Left forelimb (tissue), 1 donor: ENCODE measurements at places on chromosomes 4 and X.
A peak's percentile ranks its signal among the peaks of the same experiment; 100 is the strongest.

DNA sequence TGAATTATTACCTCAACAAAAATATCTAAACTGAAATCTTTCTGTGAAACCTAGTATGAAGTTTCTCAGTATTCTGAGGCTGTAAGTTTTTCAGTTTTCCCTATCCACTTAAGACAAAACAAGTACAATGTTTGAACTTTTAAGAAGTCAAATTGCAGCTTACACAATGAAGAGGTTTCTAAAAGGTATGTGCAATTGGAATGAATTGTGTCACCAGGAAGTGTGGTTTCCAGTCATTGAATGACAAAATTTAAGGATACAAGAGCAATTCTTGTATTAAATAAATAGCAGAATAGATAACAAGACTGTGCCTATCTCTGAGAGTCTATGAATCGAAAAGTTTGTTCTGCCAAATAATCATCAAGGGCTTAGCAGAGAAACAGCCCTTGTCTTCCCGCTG, 207.3 kb downstream of the ANKRD50 start:
- no peak for DNase-seq

GRCh38 chrX:84189125-84189524, 1.1 kb upstream of the RPS6KA6 start:
- DNase-seq: no peak

DNA sequence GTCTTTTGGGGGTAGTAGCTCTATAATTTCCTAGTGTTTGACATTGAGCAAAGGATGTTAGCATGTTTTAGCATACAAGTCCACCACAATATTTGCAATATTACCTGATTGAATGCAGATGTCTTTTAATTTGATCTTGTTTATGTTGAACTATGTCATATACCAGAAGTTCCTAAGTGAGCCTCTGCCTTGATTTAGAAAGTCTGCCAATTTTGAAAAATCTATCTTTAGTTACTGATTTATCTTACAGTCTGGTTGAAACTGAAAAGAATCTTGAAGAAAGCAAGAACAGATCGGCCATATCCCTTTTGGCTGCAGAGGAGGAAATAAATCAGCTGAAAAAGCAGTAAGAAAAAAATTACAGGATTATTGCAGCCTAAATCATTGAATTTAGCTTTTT, 18.5 kb downstream of the SPATA18 start:
- DNase-seq: no peak

GRCh38 chr4:4645743-4646142, 103.9 kb upstream of the STX18 start:
- DNase-seq: no peak

GRCh38 chr4:57080781-57081650, 29.2 kb downstream of the IGFBP7 start:
- no peak for DNase-seq

DNA sequence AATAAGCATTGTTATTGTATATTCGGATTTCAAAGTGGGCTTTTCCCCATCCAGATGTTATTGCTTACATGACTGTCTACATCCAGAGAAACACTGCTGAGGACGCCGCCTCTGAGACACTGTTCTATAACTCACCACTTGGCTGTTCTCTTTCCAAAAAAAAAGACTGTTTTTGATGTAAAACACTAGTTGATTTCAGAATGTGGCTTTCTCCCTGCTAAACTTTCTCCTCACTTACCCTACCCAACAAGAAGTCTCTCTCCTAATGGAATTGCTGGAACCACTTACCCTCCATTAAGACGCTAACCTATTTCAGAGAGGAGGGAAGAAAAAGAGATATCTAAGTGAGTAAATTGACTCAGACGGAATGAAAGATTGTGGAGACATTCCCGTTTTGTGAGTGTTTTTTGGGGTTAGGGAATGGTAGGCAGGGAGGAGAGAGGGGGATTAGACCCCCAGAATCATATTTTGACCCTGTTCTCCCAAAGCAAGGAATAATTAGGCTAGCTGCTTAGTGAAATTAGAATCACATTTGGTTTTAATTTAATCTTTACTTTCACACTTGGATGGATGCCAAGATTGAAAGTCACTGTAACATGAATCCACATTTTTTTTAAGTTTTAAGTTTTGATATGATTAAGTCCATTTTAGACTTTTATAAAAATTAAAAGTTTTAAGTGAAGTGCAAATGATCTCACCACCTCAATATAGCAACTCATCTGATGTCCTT, 174.9 kb downstream of the CHIC2 start:
- DNase-seq: no peak

DNA sequence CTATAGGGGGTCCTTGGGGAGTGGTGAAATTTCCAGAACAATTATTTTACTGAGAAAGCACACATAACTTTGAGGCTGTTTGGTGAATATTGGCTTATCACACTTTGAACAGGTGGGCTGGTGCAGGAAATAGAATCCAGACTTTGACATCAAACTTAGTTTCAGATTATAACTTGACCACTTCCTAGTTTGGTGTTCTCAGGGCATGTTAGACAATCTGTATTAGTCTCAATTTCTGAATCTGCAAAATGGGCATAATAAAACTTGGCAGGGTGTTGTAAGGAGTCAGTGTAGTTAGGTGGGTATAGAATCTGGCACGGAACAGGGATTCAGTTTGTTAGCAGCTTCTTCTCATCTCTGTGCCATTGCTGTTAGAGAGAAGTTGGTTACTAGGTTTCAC, 43.3 kb upstream of the MBNL3 start:
- DNase-seq: no peak

DNA sequence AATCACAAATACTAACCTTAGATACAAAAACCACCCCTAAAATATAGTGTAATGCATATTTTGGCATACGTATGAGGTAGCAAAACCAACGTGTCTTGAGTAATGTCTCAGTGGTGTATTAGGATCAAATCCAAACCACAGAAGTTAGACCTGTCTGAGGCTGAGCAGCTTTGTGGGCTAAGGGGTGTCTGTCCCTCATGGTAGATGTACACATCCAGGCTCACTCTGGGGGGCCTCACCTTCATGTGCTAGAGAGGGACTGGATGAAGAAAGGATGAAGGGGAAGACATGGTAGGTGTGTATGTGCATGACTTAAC, 188.0 kb upstream of the TBC1D9 start:
- no peak for DNase-seq

DNA sequence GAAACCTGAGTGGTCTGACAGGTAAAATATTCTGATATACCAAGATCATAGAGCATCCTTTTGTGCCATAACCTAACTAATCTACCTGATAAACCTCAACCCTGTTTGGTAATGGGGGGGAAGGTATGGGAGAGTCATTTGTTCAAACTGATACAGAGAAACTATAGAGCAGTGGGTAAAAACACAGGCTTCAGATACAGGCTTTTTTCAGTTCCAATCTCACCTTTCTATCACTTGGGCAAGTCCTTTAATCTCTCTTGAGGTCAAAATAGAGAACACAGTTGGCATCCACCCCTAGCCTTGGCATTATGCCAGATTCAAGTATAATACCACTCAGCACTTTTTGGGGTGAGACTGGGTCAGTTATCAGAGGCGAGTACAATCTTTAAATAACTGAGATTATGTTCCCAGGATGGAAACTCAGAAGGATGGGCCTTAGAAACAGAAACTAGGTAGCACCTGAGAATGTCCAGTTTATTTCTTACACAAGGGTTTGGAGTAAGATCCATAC, 880 bp upstream of the ETDC start:
- no peak for DNase-seq

DNA sequence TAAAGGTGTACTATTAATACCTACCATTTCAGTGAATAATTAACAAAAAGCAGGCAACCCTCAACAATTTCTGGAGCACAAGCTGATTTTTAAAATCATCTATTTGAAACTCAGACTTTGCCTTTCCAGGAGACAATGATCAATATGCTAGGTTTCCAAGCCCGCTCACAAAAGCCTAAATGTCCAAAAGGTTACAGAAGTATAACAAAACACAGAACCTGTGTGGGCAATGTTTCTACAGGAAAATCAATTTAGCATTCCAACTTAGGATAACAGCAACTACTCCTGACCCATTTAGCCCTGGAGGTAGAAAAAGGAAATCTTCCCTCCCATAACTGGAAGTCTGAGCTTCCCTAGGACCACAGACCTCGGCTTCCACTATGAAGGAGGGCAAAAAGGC, 3.9 kb downstream of the TAB3 start:
- DNase-seq: no peak

- no peak for DNase-seq
These were observed 133.3 kb upstream of the MAGEB16 start for GRCh38 chrX:35664833-35665232.

DNA sequence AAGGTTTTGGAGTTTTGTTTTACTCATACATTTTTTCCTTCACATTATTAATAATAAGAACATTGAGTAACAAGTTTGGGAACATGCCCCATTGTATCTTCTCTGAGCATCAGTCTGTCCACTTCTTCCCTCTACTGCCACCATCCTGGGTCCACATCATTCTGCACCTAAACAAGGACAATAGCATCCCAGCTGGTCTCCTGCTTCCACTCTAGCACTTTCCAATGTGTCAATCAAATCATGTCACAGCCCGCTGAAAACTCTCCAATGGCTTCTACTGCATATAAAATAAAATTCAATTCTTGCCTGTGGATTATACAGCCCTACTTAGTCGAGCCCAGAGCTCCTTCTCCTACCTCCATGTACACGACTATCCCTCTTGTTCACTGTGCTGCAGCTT, 66.8 kb upstream of the RBPJ start:
- DNase-seq: no peak

DNA sequence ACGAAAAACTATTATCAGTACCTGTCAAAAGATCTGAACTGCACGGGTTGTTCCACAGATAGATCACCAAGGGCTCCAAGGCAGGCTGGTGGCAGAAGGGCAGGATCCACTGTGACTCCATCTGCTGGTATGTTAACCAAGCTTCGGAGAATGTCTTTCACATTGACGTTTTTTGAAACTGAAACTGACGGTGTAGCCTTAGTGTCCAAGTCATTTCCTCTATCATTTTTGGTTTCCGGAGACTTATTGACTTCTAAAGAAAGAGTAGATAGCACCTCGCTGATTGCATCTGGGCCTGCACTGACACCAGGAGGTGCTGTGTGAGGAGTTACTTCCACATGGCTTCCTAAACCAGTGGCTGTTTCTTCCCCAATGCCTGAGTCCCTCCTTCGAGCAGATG, 186.9 kb downstream of the LRBA start:
- no peak for DNase-seq

DNA sequence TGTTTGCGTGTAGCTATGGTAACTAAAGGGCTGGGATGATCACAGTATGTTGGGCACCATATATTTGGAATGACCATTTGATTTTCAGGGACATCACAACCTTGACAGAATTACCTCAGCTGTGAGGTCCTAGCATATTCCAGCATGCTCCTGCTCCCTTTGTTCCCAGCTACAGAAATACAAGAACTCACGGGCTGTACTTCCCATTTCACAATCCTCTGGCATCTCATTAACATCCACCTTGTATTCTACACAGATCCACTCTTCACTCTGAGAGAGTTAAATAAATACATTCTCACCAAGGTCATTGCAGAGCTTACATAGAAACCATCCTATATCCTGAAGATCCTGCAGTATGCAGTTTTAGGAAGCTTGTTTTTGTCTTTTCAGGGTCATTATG, 169.7 kb downstream of the FRMPD4 start:
- DNase-seq: no peak

DNA sequence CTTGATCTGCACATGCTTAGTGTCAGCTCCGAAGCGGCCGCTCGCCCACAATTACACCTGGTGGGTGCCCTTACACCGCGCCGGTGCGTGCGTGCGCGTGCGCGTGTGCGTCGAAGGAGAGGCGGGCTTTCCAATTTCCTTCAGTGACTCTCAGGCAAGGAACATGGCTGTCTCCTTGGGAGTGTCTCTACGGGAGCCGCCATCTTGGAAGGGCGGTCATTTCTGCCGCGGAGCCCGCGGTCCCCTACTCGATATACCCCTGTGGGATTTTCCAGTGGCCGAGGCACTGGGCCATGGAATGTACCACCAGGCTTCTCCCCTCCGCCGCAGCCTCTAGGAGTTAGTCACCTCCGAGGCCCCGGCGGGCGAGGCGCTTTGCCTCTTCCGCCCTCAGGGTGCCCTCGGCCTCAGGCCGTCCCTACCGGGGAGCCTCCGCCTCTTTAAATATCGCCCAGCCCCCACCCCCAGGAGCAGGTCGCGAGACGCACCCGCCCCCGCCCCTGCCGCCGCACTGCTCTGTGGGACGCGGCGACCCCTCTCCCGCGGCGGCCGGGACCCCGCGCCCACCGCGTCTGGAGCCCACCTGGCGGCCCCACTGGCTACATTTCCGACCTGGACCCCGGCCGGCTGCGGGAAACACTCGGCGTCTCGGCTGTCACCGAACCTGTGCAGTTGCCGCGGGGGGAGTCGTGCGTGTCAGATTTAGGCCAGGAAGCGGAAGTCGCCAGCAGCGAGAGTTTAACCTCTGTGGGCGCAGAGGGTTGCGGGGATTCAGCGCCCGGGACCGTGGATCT, at the start of gene ZNF41:
Gene ZNF41, minus strand, starts transcription at position 711 of the 794 bp plus-strand sequence. CDS start 15,741 bp downstream, outside the sequence.
- DNase-seq: peak; percentile 84

GRCh38 chr4:24765376-24765988, 29.9 kb upstream of the SOD3 start:
- no peak for DNase-seq

- DNase-seq: no peak
These were observed 14.2 kb downstream of the CHST7 start for GRCh38 chrX:46587753-46588171.

DNA sequence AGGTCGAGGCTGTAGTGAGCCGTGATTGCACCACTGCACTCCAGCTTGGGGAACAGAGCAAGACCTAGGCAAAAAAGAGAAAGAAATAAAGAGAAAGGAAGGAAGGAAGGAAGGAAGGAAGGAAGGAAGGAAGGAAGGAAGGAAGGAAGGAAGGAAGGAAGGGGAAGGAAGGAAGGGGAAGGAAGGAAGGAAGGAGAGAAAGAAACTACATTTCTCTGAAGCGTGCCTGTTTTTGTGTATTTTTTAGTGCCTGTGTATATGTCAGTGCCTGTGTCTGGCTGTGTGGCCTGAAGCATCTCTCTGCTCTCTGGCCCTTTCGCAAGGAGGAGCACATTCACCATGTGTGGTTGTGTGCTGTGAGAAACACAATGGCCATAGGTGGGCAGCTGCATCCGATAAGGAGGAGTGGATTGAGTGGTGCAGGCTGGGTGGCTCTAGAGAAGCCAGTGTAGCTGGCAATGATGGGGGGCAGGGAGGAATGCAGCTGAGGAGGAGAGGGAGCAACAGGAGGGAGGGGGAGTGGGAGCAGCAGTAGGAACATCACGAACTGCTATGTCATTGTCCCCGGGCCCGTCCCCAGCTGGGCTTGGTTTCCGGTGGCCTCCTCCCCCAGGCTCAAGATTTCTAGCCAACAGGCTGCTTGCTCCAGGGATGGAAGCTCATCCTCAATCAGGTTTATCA, 11.4 kb downstream of the SYN1 start:
- DNase-seq: no peak

GRCh38 chr4:37535872-37536271, 150.3 kb downstream of the RELL1 start:
- DNase-seq: no peak

GRCh38 chr4:6111354-6111960, 88.9 kb downstream of the JAKMIP1 start:
- DNase-seq: no peak

DNA sequence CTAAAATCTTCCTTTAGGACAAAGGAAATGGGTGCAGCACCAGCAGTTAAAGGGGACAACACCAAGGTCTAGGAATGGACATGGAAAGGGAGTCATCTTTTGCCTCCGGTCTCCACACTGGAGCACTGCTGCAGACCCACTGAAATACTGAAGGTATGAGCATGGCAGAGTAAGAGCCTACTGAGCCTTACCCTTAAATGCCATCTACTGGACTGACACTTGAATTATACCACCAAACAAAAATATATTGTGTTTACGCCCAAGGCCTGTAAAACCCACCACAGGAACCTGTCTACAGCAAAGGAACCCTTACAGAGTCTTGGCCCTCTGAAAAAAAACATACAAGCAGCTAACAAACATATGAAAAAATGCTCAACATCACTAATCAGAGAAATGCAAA, 443.4 kb downstream of the CCSER1 start:
- no peak for DNase-seq

GRCh38 chr4:17701882-17702281, 79.5 kb downstream of the FAM184B start:
- DNase-seq: no peak
